Left kidney (tissue), 8 donors: ENCODE measurements at places on chromosomes 16 and 17. TPM values are rescaled to one million over a fixed set of nuclear protein-coding genes. Genes with fewer than 3 reads are reported as not detected.

Gene SLC9A5
- polyA plus RNA-seq = 4.9 TPM

Gene SLC35G6
- polyA plus RNA-seq = 0.45 TPM

DNA sequence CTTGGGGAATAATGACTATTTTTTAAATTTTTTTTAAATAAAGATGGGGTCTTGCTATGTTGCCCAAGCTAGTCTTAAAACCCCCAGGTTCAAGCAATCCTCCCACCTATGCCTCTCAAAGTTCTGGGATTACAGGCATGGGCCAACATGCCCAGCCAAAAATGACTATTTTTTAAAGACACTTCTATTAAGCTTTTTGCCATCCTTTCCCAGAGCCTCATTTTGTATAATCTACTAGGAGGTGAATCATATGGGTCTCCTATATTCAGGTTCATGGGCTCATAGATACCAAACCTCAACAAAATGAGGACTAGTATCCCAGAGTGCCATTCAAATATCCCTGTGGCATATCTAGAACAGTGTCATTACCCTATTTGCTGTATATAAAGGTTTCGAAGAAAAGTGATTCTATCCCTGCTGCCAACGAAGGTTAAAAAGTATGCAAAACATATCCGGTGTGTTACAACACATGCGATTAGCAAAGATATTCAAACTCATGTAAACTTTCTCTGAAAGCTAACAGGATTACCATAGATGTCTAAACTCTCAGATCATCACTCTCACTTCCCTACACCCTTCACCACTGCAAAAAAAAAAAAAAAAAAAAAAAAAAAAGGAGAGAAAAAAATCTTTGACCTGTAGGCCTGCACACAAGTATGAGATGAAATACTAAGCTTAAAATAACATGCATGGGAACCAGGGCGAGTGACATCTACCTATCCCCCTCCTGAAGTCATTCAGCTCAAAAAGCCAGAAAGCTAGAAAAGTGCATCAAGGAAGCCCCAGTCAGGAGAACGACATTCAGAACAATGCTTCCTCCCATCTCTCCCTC, 23.5 kb downstream of the XPO6 start:
- DNase-seq = no peak

Gene RASL10B
- 13.0 TPM for polyA plus RNA-seq

Gene KRT32
- polyA plus RNA-seq = not detected

DNA sequence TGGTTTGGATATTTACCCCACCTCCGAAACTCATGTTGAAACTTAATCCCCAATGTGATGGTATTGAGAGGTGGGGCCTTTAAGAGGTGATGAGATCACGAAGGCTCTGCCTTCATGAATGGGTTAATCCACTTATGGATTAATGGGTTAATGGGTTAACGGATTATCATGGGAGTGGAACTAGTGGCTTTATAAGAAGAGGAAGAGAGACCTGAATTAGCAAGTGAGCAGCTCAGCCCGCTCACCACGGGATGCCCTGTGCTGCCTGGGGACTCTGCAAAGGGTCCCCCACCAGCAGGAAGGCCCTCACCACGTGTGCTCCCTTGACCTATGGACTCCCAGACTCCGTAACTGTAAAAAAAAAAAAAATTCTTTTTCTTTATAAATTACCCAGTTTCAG, 16.5 kb upstream of the GPRC5B start:
- DNase-seq = no peak

DNA sequence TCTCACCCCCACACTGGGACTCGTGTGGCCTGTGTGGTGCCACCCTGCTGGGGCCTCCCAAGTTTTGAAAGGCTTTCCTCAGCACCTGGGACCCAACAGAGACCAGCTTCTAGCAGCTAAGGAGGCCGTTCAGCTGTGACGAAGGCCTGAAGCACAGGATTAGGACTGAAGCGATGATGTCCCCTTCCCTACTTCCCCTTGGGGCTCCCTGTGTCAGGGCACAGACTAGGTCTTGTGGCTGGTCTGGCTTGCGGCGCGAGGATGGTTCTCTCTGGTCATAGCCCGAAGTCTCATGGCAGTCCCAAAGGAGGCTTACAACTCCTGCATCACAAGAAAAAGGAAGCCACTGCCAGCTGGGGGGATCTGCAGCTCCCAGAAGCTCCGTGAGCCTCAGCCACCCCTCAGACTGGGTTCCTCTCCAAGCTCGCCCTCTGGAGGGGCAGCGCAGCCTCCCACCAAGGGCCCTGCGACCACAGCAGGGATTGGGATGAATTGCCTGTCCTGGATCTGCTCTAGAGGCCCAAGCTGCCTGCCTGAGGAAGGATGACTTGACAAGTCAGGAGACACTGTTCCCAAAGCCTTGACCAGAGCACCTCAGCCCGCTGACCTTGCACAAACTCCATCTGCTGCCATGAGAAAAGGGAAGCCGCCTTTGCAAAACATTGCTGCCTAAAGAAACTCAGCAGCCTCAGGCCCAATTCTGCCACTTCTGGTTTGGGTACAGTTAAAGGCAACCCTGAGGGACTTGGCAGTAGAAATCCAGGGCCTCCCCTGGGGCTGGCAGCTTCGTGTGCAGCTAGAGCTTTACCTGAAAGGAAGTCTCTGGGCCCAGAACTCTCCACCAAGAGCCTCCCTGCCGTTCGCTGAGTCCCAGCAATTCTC, 27.4 kb downstream of the STH start:
- DNase-seq = no peak

- no peak for DNase-seq
Measured at GRCh38 chr16:22693638-22694340, 120.2 kb upstream of the HS3ST2 start.

GRCh38 chr16:14278749-14279148, 207.6 kb downstream of the MRTFB start:
- DNase-seq = no peak

GRCh38 chr17:49730785-49731434, 23.1 kb upstream of the SLC35B1 start:
- no peak for DNase-seq

GRCh38 chr17:56681561-56682266, 88.2 kb downstream of the NOG start:
- no peak for DNase-seq

Gene IRX5
- 5.2 TPM for polyA plus RNA-seq

- no peak for DNase-seq
Measured at GRCh38 chr16:55443434-55444346, 35.3 kb upstream of the MMP2 start.

GRCh38 chr17:9307313-9307998, 268.2 kb downstream of the STX8 start:
- no peak for DNase-seq

DNA sequence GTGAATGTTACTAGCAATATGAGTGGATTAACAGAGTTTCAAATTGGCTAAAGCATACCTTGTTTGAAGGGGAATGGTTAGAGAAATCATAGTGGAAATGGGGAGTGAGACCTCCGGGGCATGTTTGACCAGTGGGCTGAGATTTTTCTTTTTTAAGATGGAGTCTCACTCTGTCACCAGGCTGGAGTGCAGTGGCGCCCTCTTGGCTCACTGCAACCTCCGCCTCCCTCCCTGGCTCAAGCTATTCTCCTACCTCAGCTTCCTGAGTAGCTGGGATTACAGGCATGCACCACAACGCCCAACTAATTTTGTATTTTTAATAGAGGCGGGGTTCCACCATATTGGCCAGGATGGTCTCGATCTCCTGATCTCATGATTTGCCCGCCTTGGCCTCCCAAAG, 9.6 kb downstream of the CDRT15 start:
- DNase-seq = no peak
